ENCODE measurements at places on chromosomes 6 and 20. TPM values are rescaled to one million over a fixed set of nuclear protein-coding genes. Genes with fewer than 3 reads are reported as not detected.

The SMIM26 gene
- 127 TPM for total RNA-seq

The LBP gene
- total RNA-seq: not detected

The MRAP2 gene
- 1.1 TPM for total RNA-seq

The ENPP5 gene
- not detected for total RNA-seq

The F13A1 gene
- total RNA-seq: 25.4 TPM

All from transverse colon (tissue), 4 donors.